ENCODE measurements at places on chromosomes 7 and 10. TPM values are rescaled to one million over a fixed set of nuclear protein-coding genes. Genes with fewer than 3 reads are reported as not detected.

The CYP2E1 gene
- total RNA-seq: 1.1 TPM

The ZNF365 gene
- total RNA-seq: 0.60 TPM

The GIMAP8 gene
- total RNA-seq: 11.0 TPM

The FANK1 gene
- total RNA-seq: 0.30 TPM

The TMEM225B gene
- not detected for total RNA-seq

GRCh38 chr10:70915206-70915605, 26.8 kb upstream of the PCBD1 start:
- H3K27me3 ChIP-seq: peaks cover 39% of the 10 kb centered on the region
- H3K36me3 ChIP-seq: no peaks in the 10 kb centered on the region
- no peak overlapping the region for H3K27ac ChIP-seq
- no peak overlapping the region for H3K4me3 ChIP-seq
- no peaks in the 10 kb centered on the region for H3K4me1 ChIP-seq
- peak; percentile 2 for DNase-seq

- H3K4me3 ChIP-seq: no peak overlapping the region
- H3K27me3 ChIP-seq: no peaks in the 10 kb centered on the region
- H3K4me1 ChIP-seq: peaks cover 27% of the 10 kb centered on the region
- peaks cover 13% of the 10 kb centered on the region for H3K36me3 ChIP-seq
These were observed 119.4 kb downstream of the KMT2E start for GRCh38 chr7:105133358-105133757.
